ENCODE measurements at places on chromosomes 11 and 22.

- DNase-seq, result peak; percentile 99
Measured at GRCh38 chr11:73271936-73272679, at the start of gene P2RY6. TSS of gene P2RY6 (plus strand) at chr11:73272338. CDS start at chr11:73296519, 24,181 bp downstream.

- peak; percentile 76 for DNase-seq
Measured at GRCh38 chr11:2794046-2794967, 91.3 kb downstream of the CDKN1C start.

- no peak for DNase-seq
Measured at GRCh38 chr11:86492370-86493010, 117.8 kb downstream of the CCDC81 start.

GRCh38 chr11:60844045-60844869, 2.3 kb downstream of the CCDC86 start:
- DNase-seq, result no peak

DNA sequence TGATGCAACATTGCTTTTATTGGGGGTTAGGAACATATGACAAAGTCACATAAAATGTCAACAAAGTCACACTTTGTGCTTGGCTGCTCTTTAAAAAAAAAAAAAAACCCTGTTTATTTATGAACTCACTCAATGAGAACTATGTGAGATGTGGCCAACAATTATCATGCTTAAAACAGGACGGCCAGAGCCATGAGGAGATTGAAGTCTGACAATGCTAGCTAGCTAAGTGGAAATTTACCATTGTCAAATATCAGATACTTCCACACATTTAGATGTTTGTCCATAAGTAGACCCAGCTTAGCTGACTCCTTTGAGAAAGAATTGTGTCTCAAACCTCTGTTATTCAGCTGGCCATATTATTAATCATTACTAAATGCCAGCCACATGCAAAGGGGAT, 26.9 kb downstream of the BLID start:
- DNase-seq, result no peak

- no peak for DNase-seq
Measured at GRCh38 chr11:47891886-47892285, 43.7 kb upstream of the NUP160 start.

DNA sequence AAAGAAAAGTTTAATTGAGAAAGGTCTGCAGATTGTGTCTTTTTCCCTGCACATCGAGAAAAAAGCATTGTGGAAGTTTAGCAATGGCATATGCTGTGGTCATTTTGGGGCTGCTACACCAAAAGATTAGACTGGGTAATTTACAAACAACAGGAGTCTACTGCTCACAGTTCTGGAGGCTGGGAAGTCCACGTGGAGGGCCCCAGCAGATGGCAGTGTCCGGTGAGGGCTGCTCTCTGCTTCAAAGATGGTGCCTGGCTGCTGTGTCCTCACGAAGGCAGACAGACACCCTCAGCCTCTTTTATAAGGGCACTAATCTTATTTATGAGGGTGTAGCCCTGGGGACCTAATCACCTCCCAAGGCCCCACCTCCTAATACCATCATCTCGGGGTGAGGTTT, 21.1 kb downstream of the PHF21B start:
- DNase-seq, result no peak

DNA sequence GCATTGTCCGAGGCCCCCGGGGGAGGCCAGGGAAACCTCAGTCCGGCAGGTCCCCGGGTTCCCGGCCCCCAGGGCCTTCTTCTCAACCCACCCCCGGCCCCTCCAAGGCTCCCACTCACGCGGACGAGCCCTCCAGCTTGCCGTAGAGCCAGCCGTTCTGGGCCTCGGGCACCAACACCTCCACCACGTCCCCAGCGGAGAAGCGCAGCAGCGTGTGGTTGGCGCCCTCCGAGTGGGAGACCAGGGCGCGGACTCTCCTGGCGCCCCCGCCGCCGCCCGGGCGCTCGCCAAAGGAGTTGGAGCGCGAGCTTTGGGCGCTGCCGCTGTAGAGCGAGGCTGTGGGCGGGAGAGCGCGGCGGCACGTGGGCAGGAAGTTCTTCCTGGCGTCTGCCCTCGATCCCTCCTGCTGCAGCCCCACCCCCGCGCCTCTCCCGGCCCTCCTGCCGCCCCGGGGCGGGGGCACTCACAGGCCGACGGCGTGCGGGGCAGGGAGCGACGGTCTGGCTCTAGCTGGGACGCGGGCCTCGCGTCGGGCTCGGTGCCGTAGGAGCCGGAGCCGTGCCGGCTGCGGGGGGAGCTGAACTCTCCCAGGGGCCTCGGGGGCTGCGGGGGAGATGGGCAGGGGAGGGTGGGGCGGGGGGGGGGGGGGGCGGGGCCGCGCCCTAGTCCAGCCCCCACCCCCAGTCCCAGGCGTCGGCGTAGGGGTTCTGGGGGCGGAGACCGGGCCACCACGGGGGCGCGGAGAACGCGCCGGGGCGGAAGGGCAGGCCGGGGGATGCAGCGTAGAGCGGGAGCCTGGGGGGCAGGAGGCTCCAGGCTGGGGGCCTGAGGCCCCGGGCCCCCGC, 4.9 kb upstream of the SLC16A8 start:
- DNase-seq, result no peak

DNA sequence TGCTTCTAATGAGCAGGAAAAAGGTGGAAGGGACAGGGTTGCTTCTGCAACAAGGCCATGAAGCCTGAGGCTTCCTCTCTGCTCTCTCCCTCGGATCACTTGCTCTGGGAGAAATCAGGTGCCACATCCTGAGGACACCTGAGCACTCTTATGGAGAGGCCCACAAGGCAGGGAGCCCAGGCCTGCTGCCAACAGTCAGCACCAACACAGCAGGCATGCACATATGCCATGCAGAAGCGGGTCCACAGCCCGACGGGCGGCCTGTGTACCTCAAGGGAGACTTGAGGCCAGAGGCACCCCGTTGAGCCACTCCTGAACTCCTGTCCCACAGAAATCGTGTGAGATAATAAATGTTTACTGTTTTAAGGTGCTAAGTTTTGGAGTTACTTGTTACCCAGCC, 9.5 kb downstream of the TTLL12 start:
- no peak for DNase-seq

DNA sequence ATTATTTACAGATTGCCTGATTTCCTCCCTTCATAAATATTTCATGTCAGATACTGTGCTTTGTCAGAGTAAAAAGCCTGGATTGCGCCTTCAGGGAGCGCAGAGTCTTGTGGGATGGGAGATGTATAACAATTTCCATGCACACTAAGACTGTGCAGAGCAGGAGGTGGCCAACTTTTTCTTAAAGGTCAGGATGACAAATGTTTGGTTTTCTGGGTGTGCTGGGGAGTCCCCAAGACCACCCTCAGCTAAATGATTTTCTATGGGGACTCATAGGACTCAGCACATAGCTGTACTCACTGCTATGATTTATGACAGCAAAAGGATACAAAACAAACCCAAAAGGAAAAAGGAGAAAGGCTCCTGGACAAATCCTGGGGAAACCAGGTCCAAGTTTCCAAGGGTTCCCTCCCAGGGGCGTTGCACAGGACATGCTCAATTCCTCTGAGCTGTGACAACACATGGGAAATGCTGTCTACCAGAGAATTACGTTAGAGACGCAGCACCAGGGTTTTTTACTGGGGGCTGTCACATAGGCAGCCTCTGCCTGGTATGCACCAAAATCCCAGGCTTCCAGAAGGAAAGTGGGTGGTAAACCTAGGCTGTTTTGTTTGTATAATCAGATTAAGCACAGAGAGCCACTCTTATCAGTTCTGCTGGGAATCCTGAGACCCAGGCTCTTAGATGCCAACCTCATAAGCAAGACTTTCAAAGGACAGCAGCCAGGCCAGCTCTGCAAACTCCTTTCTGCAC, 59.1 kb downstream of the CSNK2A3 start:
- no peak for DNase-seq

GRCh38 chr11:61335355-61335710, 2.3 kb downstream of the TKFC start:
- DNase-seq, result no peak

GRCh38 chr11:62728171-62728988, at the start of gene TTC9C:
TSS of gene TTC9C (plus strand) at chr11:62728486. CDS start at chr11:62728849, 363 bp downstream.
- DNase-seq, result peak; percentile 92

DNA sequence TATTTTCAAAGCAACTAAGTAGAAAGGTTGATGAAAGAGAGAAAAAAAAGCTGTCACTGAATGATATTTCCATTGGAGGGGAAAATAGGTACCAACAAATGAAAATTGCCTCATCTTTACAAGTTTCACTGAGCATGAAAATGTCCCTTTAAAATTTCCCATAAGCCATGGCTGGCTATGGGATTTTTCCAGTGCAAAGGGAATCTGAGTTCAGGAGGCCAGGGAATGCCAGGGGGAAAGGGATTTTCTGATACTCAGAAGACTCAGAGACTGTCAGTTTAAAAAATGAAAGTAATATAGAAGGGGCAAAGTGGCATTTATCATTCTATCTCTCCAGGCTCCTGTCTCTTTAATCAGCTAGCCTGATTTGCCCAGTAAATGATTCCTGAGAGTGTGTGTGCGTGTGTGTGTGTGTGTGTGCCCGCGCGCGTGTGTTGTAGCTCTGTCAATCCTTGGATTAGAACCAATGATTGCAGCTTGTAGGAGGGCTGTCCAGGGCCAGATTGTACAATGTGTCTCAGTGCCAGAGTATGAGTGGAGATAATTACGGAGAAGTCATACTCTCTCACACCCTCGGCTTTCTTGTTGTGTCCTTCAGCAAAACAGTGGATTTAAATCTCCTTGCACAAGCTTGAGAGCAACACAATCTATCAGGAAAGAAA, at the start of gene NTM:
Gene NTM (plus strand): TSS at position 526 of the 662 bp plus-strand sequence.
- DNase-seq, result no peak

DNA sequence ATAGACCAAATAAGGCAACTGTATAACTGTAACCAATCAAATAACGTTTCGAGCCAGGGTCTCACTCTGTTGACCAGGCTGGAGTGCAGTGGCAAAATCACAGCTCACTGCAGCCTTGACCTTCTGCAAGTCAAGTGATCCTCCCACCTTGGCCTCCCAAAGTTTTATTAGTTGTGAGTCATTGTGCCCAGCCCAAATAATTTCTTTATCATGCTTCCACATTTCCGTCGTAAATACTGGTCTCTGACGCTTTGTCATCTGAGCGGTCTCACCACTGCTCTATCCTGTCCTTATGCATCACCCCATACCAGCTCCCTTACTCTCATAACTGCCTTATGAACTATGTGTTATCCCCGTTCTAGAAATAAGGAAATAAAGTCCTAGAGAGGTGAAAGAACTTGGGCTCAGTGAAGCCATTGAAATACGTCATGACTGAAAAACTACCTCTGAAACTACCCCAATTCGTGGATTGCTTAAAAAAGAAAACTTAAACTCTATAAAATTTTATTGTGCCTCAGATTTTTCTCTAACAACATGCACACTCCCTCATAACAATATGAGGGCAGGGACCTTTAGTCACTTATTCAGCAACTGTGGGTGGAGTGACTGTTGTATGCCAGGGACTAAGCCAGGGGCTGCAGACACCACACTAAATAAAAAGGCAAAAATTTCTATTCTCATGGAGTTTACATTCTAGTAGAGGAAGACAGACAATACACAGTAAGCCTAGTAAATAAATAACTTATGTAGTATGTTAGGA, 15.8 kb upstream of the RTN4RL2 start:
- DNase-seq, result no peak

All from Kasumi-1 (cell line).